ENCODE measurements at places on chromosomes 2 and 18.

DNA sequence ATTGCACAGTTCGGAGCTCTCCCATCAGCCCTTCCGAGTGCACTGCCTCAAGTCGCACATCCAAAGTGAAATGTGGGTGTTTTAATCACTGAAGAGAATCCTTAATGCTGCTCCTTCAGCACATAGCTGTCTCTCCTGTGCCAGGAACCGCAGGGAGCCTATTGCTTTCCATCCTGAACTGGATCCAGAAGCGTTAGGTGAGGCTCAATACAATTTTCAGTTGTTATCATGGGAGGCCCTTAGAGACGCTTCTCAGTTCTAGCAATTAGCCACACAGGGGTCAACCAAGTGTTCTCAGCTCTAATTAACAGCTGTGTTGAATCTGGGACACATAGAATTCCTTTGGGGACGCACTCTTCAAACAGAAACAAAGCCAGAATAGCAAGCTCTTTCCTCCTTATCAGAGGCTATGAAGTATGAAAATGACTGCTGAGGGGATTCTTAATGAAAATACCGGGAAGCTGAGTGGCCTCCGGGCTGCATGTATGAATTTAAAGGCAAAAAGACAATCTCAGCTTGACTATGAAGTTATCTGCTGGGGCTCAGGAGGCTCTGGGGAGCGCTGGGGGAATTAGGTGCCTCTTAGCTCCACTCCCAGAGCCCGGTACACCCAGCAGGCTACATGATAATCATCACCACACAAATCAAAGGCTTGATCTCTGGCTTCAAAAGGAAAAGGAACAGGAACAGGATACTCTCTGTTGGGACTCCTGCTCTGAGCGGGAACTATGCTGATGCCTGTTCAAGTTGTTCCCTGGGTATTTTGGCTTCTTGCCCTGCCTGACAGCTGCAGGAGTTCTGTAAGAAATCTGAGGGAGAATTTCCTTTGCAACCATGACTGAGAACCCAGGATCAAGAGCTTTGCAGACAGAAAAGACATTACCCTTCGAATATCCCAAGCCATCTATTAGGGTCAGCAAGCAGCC lies 55.4 kb upstream of the NCOA1 start:
- DNase-seq, result no peak

DNA sequence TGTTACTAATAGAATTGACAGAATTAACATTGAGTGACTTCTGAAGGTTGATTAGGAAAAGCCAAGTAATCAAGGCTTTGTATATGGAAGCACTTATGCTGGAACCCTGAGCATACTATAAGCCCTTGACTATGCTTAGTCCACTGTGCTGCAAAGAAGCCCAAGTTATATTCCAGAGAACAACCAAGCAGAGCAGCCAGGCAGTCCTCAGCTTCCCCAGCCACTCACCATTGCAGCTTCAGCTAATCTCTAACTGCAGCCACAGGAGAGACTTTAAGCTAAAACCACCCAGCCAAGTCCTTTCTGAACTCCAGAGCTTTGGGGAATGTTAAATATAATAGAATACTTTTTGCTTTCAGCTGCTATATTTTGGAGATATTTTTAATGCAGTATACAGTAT lies 164.4 kb upstream of the VWC2L start:
- no peak for DNase-seq

- no peak for DNase-seq
These were observed 1552.3 kb upstream of the SLC39A10 start for GRCh38 chr2:194104687-194105086.

GRCh38 chr2:191629001-191629453 lies 48.9 kb upstream of the NABP1 start:
- no peak for DNase-seq

- no peak for DNase-seq
These were observed 495.8 kb downstream of the NRXN1 start for GRCh38 chr2:50535971-50536759.

DNA sequence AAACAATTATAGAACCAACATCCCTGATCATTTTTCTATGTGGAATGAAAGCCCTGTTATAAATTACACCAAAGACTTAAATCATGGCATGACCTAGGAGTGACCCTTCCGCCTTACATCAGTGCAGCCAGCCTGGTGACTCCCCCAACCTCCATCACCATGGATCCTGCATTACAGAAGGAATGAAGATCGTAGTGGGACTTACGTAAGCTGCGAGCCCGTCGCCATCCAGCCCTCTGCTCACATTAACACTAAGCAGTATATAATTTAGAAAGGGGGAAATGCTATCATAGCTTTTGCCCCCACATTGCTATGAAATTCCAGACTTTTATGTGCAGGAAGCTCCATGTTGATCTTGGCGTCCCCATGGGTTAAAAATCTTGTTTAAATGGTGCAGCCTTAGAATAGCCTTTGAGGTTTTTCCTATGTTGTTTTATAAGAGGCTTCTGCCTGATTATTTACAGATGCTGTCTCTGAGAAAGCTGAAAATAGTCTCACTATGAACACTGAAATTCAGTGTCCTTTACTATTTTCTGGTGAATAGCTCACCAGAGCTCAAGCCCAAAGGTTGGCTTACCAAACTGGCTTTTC lies 76.3 kb downstream of the COLEC12 start:
- no peak for DNase-seq

- peak; percentile 49 for DNase-seq
These were observed 484 bp downstream of the ABCB6 start for GRCh38 chr2:219218217-219218731.

GRCh38 chr2:233852056-233852455 lies 2.3 kb downstream of the HJURP start:
- no peak for DNase-seq

GRCh38 chr2:240629619-240629967 lies 4.3 kb downstream of the GPR35 start:
- DNase-seq, result no peak

DNA sequence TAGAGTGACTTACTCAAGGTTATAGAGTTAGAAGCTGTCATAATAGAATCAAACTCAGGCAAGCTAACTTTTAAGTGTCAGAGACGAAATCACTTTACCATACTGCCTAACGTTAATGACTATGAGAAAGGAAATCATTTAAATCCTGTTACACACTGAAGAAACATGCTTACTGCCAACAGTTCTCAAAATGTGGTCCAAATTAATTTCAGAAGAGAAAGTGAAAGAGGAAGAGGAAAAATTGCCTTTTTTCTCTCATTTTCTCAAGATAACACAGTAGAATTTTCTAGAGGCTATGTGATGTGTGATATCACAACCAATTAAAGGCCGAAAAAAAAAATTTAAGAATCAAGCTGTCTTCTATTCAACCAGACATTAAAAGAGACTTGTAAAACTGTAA lies 1362.7 kb upstream of the CHAC2 start:
- no peak for DNase-seq

GRCh38 chr18:12657684-12658425 lies at the start of gene SPIRE1:
Gene SPIRE1, minus strand, starts transcription at chr18:12658107. Its CDS starts 241 bp downstream, at chr18:12657866.
- DNase-seq, result peak; percentile 86

GRCh38 chr2:165839610-165840009 lies 45.6 kb upstream of the GALNT3 start:
- DNase-seq, result no peak

GRCh38 chr2:735670-736218 lies 58.5 kb upstream of the TMEM18 start:
- no peak for DNase-seq

- DNase-seq, result no peak
These were observed at the start of gene CHRND for GRCh38 chr2:232525791-232526371. Gene CHRND, plus strand, starts transcription at chr2:232526160. Its CDS starts 56 bp downstream, at chr2:232526216.

DNA sequence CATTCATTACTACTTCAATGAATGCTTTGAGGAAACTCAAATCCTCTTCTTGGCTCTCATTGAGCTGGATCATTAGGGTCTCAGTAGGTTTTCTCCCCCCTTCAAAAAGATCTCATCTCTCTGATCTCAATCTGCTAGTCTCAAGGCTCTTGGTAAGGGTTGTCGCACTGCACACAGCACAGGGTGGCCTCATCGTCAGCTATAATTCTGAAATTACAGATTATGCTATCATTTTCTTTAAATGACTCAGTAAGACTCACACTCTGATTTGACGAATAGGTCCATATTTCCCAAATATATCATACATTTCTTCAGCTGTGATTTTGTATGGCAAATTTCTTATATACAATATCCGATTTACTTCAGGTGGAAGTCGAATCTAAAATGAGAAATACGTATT lies 2.3 kb downstream of the SF3B6 start:
- no peak for DNase-seq

- no peak for DNase-seq
These were observed 62.3 kb downstream of the UBE2E3 start for GRCh38 chr2:181042706-181043105.

DNA sequence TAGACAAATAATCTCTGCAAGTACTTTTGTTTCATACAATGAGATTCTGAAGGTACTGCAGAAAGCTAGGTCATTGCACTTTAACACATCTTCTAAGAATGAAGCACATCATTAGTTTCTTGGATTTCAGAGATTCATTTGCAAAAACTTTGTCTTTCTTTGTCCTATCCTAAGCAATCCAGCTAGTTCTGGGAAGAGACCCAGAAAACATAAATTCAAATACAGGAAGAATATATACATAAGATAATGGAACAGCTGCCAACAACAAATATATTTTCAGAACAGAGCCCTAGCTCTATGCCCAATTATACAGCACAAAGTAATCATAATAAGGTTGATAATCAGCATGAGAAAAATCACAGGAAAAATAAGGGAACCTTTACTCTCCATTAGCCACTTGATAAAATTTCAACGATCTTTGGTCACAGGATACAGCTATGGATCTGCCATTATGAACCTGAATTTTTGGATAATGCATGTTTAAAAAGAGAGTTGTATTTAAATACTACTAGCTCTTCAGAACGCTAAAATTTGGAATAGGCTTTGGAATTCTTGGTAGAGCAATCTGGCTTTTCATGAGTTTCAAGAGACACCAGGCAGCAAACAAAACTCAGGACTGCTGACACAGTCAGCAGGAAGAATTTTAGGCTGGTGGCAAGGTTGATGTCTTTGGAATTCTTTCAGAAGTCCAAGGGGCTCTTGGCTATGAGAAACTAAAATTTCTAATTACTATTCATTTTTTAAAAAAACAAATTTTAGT lies 250.4 kb upstream of the SMIM21 start:
- no peak for DNase-seq

DNA sequence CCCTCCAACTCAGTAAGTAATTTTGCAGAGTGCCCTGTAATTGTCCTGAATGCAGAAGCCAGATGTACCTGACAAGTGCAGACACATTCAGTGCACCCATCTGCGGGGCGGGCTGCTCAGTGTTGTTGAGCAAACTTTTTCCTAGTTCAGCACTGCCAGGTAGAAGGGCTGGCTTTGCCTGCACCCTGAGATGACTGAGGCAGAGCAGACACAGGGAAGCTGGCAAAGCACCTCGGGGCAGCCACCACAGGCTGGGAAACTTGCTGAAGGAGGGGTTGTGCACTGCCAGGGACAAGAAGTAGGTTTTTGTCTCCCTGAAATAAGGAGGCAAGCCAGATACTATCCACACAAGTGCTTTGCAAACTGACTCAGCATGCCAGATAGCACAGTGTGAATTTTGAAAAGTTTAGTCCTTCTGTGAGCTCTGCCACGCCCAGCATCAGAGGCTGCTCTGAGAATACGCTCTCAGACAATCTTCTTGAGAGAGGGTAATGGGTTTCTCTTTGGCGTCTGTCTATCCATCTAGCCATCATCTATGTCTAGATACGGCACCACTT lies 62.3 kb downstream of the SOWAHC start:
- no peak for DNase-seq

GRCh38 chr2:195202163-195202845 lies 454.7 kb upstream of the SLC39A10 start:
- no peak for DNase-seq

DNA sequence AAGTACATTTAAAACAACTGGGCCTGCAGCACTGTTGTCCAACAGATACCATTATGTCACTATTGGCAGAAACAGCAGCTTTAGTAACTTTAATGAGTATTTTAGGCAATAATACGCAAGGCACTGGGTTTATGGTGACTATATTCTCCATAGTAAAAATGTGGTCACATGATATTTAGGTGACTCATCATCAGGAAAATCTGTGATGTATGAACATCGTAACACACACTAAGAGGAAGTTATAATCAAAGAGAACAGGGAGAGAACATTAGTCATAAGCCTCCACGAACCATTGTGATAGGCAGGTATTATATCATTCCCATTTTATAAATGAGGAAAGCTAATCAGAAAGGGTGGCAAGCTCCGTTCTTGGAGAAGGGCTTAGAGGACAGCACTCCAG lies 36.9 kb downstream of the RAPH1 start:
- no peak for DNase-seq

GRCh38 chr2:19654310-19655090 lies 247.3 kb downstream of the TTC32 start:
- no peak for DNase-seq

DNA sequence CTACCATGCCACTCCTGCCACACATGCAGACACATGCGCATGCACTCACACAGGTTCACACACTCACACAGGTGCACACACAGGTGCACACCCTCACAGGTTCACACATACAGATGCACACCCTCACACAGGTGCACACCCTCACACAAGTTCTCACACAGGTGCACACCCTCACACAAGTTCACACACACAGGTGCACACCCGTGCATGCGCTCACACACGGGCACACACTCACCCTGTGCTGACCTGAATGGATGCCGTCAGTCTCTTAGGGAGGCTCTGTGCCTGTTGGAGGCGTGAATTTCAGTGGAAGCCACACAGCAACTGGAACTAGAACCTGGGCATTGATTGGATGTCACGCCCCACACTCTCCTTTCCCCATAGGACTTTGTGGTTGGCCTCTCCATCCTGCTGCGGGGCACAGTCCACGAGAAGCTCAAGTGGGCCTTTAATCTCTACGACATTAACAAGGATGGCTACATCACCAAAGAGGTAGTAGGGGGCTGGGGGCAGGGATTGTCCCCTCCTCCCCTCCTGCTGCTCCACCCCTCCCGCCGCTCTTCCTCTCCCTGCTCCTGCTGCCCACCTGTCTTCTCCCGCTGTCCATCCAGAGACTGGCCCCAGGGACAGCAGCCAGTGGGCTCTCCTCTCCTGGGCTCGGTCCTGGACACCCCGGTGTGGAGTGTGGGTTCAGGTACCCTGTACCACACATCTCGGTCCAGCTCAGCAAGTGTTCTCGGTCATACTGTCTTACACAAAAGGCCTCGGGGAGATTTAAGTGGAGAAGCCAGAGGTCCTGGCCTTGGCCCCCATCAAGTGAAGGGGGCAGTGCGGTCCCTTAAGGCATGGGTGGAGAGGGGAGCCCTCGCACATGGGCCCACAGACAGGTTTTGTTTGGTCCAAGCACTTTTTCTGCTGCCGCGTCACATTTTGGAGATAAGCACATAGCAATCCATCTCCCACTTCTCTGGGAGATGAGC lies 21.0 kb upstream of the FAHD2A start:
- no peak for DNase-seq

- no peak for DNase-seq
These were observed 25.7 kb upstream of the KCNJ13 start for GRCh38 chr2:232802091-232802490.

DNA sequence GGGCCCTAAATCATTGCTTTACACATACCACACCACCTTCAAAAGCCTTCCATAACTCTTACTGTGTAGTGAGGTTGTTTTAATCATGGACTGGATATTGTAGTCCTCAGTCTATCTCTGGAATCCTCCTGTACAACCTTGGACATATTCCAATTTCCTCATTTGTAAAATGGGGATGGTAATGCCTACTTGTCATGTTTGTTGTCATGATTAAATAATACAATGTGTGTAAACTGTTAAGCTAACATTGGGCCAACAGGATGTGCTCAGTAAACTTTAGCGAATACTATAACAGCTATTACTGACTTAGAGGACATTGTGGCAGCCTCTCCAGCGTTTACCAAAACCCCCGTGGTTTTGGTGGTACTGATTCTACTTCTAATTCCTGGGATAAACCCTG lies 74.7 kb upstream of the PTPRM start:
- no peak for DNase-seq

Data from HuH-7.5 (cell line).